Spinal cord (tissue), 10 donors: ENCODE measurements at places on chromosomes 11 and 22.

DNA sequence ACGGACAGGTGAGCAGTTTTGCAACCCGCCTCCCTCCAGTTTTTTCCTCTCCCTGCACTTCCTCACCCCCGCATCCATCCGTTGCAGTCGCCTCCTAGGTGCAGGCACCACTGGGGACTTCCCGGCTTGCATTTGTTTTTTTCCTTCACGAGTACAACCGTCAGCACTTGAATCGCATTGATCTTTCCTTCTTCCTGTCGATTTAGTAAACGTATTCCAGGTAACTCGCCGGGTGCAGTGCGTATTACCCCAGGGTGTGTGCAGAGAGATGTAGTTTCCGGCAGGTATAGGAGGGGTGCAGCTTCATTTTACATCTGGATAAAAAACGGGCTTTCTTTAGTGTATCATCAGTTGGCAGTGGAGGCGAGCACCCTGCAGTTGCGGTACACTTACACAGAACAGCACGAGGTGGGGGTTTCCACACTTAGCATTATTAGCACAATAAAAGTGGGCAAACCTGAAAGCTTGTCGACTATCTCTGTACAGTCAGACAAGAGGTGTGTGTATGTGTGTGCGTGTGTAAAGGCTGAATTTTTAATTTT lies at the start of gene SORL1-AS1:
TSS of gene SORL1-AS1 (minus strand) at position 359 of the 542 bp plus-strand sequence.
- H3K27me3 ChIP-seq: no peaks in the 10 kb centered on the region
- DNase-seq: peak; percentile 54
- H3K4me3 ChIP-seq: peak within 1 kb of the TSS; percentile 63

GRCh38 chr11:67351275-67352005 lies 1.9 kb downstream of the POLD4 start:
- H3K4me1 ChIP-seq: peaks cover 46% of the 10 kb centered on the region
- no peak for DNase-seq
- no peak overlapping the region for H3K27ac ChIP-seq

DNA sequence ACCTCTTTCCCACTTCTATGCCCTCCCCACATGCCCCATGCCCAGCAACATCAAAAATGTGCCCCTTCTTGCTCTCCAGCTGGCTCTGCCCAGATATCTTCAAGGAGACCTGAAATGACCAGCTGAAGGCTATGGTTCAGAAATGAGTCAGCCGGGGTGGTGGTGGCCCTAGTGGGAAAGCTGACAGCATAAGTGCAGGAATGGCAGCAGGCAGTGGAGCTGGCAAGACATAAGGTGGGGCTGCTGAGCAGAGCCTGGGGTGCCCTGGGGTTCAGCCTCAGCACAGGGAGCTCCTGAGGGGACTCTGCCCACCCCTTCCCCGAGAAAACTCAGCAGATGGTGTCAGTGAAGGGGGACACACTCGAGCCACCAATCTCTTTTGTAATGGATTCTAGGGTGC lies 593.4 kb downstream of the BUD13 start:
- H3K27me3 ChIP-seq: no peaks in the 10 kb centered on the region
- no peak overlapping the region for H3K27ac ChIP-seq
- no peak overlapping the region for H3K4me3 ChIP-seq
- H3K36me3 ChIP-seq: no peaks in the 10 kb centered on the region

DNA sequence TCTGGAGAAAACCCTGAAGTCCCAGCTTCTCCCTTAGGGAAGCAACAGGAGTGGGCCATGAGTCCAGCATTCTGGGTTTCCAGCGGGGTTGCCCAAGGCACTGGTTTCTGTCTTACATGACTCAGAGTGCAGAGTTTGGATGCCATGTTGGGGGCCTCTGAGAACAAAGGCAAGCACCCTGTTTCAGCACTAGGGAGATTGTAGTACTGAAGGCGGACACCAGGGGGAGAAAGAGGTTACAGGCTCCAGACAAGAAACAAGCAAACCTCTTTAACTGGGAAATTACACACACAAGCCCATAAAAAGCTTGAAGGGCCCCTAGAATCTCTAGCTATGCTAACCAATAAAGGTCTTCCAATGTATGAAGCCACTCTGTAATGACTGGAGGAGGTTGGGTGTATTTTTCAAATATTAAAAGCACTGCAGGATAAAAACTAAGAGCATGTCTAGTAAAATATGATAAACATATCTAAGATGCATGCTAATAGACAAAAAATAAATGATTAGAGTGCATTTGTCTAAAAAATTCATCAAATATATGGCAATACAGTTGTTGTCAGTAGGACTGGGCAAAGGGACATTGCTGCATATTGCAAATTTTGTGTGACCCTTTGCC lies 7.1 kb downstream of the MS4A6E start:
- H3K27ac ChIP-seq: no peak overlapping the region
- no peaks in the 10 kb centered on the region for H3K36me3 ChIP-seq
- H3K27me3 ChIP-seq: no peaks in the 10 kb centered on the region
- peak; percentile 70 for DNase-seq

- no peaks in the 10 kb centered on the region for H3K27me3 ChIP-seq
- no peak overlapping the region for H3K27ac ChIP-seq
- H3K4me1 ChIP-seq: peaks cover 29% of the 10 kb centered on the region
- H3K36me3 ChIP-seq: peaks cover 37% of the 10 kb centered on the region
- H3K4me3 ChIP-seq: no peak overlapping the region
- DNase-seq: no peak
Observed at GRCh38 chr22:31952094-31952401, 7.7 kb downstream of the YWHAH start.

DNA sequence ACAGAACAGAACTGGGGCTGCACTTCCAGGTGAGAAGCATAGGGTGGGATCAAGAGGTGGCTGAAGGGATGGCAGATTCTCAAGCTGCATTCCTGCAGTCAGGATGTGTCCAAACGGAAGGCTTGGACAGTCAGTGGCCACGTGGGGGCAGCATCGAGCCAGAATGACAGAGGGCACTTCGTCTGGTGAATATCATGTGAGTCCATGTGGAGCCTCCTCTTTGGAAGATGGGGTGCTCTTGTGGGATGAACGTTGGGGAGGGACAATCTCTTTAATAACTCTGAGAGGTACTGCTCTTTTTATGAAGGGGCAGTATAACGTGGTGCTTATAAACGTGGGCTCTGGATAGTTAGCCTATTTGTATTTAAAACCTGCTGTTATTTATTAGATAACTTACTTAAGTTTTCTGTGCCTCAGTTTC lies 154.9 kb upstream of the NAV2 start:
- no peak overlapping the region for H3K27ac ChIP-seq
- no peak overlapping the region for H3K4me3 ChIP-seq
- H3K36me3 ChIP-seq: no peaks in the 10 kb centered on the region

GRCh38 chr22:23000657-23001347 lies 69.5 kb upstream of the GNAZ start:
- no peaks in the 10 kb centered on the region for H3K4me1 ChIP-seq
- H3K4me3 ChIP-seq: no peak overlapping the region
- H3K27me3 ChIP-seq: no peaks in the 10 kb centered on the region
- no peak for DNase-seq
- H3K36me3 ChIP-seq: no peaks in the 10 kb centered on the region
- H3K27ac ChIP-seq: no peak overlapping the region

DNA sequence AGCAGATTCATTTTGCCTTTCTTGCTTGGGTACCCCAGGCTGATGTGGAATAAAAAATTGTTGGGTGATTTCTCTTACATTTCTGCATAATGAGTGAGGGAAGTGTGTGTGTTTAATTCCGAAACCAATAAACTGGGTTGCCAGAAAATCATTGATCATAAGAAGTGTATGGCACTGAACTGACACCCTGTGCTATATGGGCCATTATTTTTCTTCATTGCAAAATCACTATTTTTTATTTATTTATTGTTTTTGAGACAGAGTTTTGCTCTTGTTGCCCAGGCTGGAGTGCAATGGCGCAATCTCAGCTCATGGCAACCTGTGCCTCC lies 14.6 kb upstream of the HIKESHI start:
- H3K27me3 ChIP-seq: no peaks in the 10 kb centered on the region
- DNase-seq: no peak
- H3K27ac ChIP-seq: no peak overlapping the region
- no peaks in the 10 kb centered on the region for H3K4me1 ChIP-seq

- no peak overlapping the region for H3K4me3 ChIP-seq
- H3K27me3 ChIP-seq: no peaks in the 10 kb centered on the region
- no peak overlapping the region for H3K27ac ChIP-seq
- no peak for DNase-seq
- no peaks in the 10 kb centered on the region for H3K36me3 ChIP-seq
Observed at GRCh38 chr11:120122924-120123683, 14.8 kb downstream of the TRIM29 start.

DNA sequence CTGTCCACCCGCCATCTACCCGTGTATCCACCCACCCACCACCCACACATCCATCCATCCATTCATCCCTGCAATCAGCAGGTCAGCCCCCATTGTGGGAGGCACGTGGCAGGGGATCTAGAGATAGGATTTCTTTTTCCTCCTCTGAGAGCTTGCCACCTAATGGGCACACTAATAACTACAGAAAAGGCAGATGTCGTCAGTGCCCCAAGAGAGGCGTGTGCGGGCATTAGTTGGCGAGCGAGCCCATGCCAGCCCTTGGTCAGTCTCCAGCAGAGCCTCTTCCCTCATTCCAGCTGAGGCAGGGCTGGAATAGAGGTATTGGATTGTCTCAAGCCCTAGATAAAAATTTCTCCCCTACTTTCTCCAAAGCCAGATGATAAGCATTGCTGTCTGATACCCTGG lies 9.7 kb downstream of the USP2 start:
- no peak for DNase-seq
- H3K27me3 ChIP-seq: peaks cover 2% of the 10 kb centered on the region
- no peak overlapping the region for H3K4me3 ChIP-seq
- peaks cover 100% of the 10 kb centered on the region for H3K4me1 ChIP-seq
- H3K27ac ChIP-seq: no peak overlapping the region

DNA sequence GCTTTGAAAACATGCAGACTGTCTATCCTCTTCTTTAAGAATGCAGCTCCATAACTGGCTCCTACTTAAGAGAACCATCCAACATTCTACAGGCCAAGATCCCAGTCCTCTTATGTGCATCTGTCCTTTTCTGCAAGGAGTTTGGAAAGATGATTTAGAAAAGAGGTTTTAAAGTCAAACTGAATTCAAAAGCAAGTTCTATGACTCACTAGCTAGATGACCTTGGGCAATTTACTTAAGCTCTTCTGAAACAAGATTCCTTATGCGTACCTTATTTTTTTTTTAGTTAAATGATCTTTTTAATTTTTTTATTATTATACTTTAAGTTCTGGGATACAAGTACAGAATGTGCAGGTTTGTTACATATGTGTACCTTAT lies 29.2 kb downstream of the GUCY1A2 start:
- no peaks in the 10 kb centered on the region for H3K27me3 ChIP-seq
- H3K4me1 ChIP-seq: peaks cover 4% of the 10 kb centered on the region
- H3K36me3 ChIP-seq: no peaks in the 10 kb centered on the region
- no peak overlapping the region for H3K27ac ChIP-seq
- H3K4me3 ChIP-seq: no peak overlapping the region
